NCI-H510A (cell line): ENCODE measurements at places on chromosomes 6 and 20.

DNA sequence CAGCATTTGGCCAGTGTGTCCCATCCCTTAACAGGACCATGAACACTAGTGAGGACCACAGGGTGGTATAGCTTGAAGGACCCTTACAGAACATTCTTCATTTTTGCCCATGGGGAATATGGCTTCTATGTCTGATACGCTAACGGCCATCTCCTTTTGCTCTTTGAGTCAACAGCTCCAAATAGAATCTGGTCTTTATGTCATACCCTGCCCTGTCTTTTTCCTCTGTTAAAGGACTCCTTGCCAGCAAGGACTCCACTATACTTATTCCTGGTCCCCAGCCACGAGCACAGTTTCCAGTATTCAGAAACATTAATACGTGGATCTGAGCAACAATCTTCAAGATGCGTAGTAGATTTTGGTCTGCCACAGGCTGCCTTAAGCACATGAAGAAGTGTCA lies 22.5 kb downstream of the SERPINB1 start:
- DNase-seq = no peak

DNA sequence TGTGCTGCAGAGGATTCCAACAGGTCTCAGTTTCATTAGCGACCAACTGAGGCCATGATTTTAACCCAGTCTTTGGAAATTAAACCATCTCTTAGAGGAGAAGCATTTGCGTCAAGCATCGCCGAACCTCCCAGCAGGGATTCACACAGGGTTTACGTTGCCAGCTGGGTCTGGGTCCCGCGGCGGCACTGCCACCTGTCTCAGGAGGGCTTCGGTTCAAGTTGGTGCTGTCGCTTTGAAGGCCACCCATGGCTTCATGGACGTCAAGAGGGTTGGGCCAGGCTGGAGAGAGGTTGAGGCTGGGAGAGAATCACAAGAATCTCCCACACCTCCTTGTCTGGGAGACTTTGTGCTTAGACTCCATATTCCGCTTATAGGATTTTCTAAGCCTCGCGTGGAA lies 43.0 kb upstream of the FRMD1 start:
- DNase-seq = no peak

DNA sequence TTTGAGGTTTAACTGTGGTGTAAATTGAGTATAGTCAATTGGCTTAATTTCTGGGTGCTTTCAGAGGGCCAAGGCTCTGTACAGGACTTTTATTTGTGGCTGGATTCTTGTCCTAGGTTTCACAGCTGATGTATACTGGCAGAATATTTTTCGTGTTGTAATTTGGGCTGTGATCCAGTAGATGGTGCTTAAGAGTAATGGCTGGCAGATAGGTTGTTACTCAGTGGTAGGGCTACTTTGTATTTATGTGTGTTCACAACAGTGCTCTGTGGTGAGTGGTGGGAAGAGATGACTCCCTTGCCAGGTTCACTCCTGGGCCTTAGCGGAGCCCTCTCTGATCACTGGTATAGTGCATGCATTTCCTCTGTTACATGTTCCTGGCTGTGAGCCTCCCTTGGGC lies 34.5 kb upstream of the FERMT1 start:
- DNase-seq = no peak

DNA sequence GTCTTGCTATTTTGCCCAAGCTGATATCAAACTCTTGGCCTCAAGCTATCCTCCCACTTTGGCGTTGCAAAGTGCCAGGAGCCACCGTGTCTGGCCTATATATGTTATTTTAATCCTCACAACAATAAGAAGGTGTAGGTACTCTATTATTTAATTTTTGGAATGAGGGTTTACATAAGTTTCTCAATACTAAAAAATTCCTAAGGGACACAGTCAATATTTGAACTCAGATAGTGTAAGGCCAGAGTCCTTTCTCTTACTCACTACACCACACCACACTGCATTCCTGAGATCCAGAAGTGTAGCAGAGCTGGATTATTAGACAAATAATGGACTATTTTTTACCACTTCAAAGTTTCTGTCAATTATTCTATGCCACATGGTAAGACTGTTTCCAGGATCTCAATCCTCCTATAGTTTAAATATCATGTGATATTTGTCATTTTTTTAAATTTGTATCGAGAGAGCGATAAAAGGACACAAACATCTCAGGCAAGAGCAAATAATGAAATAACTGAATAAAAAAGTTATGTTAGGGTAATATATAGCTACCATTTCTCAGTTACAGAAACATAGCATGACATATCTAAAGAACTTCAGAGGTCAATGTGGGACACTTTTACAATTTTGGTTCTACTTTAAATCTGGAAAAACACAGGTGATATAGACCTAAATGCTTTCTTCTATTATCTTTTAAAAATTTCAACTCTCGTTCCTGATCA lies 162.2 kb upstream of the THEMIS start:
- no peak for DNase-seq

DNA sequence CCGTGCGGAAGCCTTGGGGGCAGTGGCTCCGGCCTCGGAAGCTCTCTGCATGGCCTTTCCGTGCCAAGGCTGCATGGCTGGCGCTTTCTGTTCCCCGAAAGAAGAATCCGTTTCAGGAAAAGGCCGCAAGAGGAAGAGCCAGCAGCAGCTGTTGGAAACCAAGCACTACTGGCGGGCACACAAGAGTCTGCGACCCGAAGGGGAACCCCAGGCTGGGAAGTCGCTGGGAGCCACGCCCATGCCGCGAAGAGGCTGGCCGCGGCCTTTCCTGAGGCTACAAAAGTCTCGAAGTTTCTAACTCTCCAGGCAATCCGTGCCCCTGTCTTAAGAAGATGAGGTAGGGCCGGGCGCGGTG lies at the start of gene CGAS:
TSS of gene CGAS (minus strand) at position 191 of the 355 bp plus-strand sequence. CDS start at position 75, 116 bp downstream.
- peak; percentile 30 for DNase-seq

GRCh38 chr6:133671376-133671775 lies 217.5 kb upstream of the TCF21 start:
- no peak for DNase-seq

GRCh38 chr6:114121913-114122662 lies 151.1 kb upstream of the HDAC2 start:
- DNase-seq = no peak

DNA sequence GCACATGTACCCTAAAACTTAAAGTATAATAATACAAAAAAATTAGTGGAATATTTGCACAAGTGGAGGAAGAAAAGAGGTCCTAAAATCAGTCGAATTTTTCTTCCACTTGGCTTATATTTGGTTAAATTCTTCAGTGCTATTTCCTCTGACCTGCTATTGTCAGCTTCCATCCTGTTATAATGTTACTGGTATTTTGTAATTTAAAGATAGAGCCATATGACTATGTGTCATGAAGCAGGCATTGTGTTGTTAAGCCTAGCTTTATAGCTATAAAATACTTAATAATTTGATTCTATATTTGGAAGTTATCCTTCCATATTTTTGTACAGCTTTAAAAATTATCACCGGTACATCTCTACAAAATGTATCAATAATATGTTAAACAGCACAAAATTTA lies 455.9 kb upstream of the MARCKS start:
- DNase-seq = no peak

DNA sequence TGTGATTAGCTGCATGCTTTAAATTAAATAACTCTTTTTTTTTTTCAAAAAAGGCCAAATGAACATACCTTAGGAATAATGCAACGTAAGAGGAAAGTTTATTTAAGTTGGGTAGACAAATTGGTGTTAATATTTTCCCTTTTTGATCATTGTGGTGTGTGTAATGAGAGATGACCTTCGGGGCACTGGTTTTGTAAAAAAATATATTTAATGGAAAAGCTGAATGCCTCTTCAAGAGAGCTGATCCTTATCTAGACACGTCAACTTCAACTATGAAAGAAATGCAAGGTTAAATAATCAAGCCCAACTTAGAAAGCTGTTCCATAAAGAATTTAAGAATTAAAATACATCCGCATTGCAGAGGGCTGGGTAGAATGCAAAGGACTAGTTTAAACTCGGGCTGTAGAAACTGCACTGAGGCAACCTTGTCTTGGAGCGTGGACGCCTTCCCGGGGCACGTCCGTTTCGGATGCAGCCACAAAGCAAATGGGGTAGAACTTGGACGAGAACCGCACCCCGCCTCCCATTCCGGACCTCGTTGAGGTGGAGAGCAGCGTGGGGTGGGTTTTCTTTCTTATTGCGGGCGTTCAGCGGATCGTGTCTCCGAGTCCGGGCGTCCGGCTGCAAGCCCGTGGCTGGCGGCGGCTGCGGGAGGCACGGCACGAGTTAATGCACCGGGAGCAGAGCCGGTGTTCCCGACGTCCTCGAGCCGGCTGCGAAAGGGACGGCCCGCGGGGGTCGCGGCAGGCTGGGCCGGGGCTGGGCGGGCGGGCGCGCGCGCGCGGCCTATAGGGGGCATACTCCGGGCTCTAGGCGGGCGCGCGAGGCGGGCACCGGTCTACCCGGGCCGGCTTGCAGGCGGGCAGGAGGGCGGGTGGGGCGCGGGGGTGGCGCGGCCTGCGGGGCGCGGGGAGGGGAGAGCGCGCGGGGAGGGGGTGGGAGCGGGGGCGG lies 1.9 kb downstream of the JARID2 start:
- DNase-seq = no peak

- DNase-seq = no peak
These were observed 12.8 kb upstream of the PNRC1 start for GRCh38 chr6:89067796-89068195.

DNA sequence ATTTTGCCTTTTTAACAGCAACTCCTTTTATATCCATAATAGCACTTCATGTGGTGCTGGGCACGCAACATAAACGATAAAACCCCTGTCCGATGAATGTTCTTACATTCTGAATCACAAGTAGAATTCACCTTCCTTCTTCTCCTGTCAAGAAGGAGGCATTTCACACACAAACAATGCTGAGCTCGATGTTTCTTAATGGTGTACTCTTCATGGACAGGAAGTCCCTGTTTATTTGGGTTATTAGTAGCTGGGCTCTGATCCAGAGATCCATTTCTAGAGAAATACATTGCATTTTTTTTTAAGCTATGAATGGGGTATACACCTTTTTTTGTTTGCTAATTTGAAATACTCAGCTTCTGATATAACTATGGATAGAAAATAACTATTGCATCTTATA lies 82.4 kb downstream of the PPP1R3G start:
- no peak for DNase-seq

GRCh38 chr20:53900380-53900999 lies 169.9 kb downstream of the BCAS1 start:
- DNase-seq = no peak

- no peak for DNase-seq
These were observed 151.3 kb downstream of the DLL1 start for GRCh38 chr6:170139531-170139930.

- DNase-seq = no peak
These were observed 214.6 kb upstream of the SNX9 start for GRCh38 chr6:157608221-157609075.

DNA sequence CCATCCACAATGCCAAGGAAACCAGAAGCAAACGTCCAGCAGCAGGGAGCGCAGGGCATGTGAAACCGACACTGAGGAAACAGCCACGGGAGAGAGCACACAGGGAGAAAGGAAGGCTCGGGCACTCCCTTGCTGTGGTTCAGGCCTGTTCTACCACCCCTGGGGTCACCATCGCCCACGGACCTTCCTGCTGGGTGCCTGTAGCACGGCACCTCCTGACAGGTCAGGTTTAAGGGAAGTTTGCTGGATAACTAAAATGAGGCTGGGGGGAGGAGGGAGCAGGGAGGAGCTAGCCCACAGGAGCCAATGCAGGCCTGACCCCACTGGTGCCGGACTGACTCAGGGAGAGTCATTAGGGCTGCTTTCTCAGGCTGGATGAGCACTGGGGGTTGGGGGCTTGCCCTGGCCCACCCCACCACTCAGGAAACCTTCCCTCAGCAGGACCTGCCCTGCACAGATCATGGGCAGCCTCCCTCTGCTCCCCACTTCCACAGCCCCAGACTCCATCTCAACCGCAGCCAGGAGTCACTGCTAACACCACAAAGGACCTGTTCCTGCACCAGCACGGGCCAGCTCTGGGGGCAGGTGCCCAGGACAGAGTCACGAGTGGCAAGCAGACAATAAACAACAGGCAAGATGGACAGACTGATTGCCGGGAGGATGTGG lies 2.3 kb downstream of the UCKL1 start:
- DNase-seq = no peak

DNA sequence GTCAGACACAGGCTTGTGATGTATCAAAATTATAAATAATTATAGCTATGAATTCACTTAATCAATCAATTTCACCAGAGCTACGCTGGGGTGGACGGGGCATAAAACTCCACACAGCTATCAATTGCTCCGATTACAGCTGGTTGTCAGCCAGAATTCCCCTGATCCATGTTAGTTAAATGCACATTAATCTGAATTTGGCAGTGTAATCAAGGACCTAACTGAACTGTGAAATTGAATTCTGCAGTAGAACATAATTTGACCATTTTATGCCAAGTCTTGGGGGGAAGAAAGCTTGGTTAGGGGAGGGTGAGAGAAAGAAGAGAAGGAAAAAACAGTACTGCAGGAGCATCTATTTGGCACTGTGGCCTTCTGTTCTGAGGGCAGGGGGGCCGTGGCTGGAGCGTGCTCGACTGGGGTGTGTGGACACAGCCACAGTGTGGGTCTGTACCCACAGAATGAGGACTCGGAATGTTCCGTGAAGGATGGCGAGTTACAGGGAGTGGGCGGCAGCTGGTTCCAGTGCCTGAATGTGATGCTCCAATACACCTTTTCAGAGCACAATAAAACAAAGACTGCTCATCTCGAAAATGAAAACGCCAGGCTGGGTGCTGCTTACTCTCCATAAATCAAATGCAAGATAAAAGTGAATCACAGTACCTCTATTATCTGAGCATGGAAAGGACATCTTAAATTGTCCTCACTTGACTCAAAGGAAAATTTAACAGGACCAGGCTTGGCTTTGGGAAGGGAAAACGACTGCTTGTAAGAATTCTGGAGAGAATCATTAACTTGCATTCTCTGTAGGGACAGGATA lies 59.2 kb downstream of the LAMP5 start:
- DNase-seq = no peak
